Mucosa of descending colon (tissue), 3 donors: ENCODE measurements at places on chromosomes 1 and 21. TPM values are rescaled to one million over a fixed set of nuclear protein-coding genes. Genes with fewer than 3 reads are reported as not detected.

The AMPD1 gene
- total RNA-seq: 2.0 TPM

The MOV10 gene
- total RNA-seq: 77.6 TPM

The TBX19 gene
- 1.1 TPM for total RNA-seq

The KCNK1 gene
- 43.6 TPM for total RNA-seq

The S100A4 gene
- total RNA-seq: 141 TPM

The GCLM gene
- 15.3 TPM for total RNA-seq

The KCNJ9 gene
- total RNA-seq: not detected

The SHE gene
- 3.6 TPM for total RNA-seq

The ANGPTL7 gene
- not detected for total RNA-seq

The UBXN10 gene
- 5.8 TPM for total RNA-seq

The FMO5 gene
- total RNA-seq: 55.7 TPM

The GJA4 gene
- total RNA-seq: 2.7 TPM

The HIVEP3 gene
- 4.9 TPM for total RNA-seq

The COL9A2 gene
- 11.2 TPM for total RNA-seq

The ADCY10 gene
- 0.07 TPM for total RNA-seq

The NHLH2 gene
- total RNA-seq: not detected

The HSD3B2 gene
- 2.3 TPM for total RNA-seq

The SLC44A3 gene
- 89.1 TPM for total RNA-seq
